CD4-positive, alpha-beta T cell (primary cell): ENCODE measurements at places on chromosomes 3 and 15.
A peak's percentile ranks its signal among the peaks of the same experiment; 100 is the strongest.

GRCh38 chr3:124634210-124635168, 95.8 kb upstream of the UMPS start:
- DNase-seq, result no peak

GRCh38 chr3:151724576-151725562, 8.9 kb upstream of the AADACL2 start:
- DNase-seq, result no peak

DNA sequence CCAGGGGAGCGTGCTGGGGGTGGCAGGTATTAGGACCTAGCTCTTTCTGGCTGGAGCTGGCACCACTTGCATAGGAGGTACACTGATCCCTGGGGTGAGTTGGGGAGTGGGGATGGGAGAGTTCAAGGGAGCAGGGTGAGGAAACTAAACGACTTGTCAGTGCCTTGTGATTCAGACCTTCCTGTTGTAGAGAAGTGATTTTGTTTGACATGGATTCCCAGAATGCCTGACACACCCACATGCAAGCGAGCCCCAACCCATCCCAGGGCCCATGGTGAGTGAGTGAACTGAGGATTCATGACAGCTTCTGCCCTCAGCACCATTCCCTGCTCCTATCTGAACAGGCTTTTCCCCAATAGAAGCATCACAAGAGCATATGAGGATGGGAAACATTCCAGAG, 15.6 kb upstream of the UBE2Q2 start:
- DNase-seq, result no peak

GRCh38 chr3:14301558-14301957, 100.8 kb upstream of the SLC6A6 start:
- DNase-seq, result no peak

DNA sequence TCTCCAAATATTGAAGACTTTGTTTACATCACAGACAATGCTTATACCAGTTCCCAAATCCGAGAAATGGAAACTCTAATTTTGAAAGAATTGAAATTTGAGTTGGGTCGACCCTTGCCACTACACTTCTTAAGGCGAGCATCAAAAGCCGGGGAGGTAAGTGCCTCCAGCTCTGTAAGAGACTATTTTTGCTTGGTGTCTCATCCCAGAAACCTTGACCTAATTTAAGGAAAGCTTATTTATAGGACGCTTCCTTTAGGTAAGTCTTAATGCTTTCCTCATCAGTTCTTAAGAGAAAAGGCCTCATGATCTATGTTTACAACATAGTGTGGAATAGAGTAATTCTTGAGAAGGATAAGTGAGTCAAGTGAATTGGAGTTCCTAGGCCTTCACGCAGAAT, 11.8 kb downstream of the CCNB2 start:
- DNase-seq, result no peak

DNA sequence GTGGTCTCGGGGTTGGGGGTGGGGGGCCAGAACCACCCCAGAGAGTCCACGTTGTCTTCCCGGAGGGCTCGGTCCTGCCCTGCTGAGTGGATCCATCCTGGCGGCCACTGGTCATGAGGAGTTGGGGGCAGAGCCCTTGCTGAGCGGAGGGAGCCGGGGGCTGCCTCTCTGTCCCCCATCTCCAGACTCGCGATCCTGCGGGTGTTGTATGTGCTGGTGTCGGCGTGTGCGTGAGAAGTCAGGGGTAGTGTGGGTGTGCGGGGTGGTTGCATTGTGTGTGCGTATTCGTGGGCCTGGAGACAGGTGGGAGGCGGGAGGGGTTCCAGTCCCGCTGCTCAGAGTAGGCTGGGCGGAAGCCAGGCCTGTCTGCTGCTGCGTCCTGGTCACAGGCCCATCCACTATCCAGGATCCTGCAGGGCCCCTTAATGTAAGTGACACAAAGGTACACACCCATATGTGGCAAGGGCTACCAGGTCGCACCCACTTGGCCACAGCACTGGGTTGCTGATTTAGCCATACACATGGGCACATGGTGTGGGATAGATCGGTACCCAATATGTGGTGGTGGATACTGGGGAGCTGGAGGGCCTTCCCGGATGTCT, 30.7 kb downstream of the NBEAL2 start:
- peak; percentile 3 for DNase-seq

GRCh38 chr3:7146529-7146928, 285.6 kb downstream of the GRM7 start:
- DNase-seq, result no peak

DNA sequence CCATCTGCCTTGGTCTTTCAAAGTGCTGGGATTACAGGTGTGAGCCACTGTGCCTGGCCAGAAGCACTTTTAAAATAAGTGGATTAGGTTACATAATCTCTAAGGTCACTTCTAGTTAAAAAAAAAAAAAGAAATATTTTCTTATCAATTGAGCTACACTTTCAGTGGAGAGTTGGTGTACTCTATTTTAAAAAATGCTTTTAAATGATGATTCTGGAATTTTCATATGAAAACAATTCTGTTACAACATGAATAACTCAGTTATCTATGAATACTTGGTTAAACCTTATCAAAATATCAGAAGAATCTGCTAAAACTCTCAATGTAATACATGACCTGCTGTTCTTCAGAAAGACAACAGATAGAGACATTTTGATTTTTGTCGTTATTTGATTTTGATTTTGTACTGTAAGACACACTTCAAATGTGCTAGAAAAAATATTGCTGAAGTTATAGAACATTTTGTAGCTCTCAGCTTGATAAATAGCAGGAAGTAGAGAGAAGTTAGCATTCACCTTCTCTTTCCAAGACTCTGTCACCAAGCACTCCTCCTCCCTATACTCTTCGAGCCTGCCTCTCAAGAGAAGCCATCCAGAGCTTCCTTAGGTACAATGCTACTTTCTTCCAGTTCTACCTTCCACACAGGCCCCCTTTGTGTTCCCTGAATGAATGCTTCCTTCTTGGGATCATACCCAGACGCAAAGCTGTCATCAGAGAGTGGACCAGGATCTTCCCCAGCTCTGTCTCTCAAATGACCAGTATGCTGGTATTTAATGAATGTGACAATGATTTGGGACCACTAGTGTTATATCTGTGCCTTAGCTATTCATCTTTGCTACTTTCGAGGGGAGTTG, 47.2 kb upstream of the SECISBP2L start:
- DNase-seq, result no peak

DNA sequence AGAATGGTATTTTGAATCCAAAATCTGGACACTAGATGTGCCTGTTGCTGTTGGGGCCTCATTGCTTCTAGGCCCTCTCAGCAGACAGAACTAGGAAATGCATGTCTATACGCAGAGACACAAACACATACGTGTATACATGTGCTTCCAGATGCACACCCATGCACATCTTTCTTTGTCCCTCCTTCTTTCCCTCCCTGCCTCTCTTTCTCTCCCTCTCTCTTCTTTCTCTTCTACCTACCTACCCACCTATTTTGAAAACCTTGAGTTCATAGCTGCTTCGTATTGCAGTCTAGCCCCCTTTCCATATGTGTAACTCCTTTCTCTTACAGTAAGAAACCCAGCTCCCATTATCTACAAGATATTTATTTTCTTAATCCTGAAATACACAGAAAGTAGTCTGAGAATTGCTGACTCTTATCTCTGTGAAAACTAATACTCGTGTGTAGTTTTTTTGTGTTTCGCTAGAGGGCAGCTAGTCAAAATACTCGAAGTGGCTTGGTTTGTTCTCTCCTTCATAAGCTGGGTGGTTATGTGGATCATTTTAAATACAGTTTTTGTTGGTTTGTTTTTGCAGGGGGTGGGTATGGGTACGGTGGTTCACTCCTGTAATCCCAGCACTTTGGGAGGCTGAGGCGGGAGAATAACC, 18.5 kb downstream of the RPL32 start:
- DNase-seq, result no peak

GRCh38 chr3:89957451-89957850, 850.0 kb downstream of the EPHA3 start:
- no peak for DNase-seq

DNA sequence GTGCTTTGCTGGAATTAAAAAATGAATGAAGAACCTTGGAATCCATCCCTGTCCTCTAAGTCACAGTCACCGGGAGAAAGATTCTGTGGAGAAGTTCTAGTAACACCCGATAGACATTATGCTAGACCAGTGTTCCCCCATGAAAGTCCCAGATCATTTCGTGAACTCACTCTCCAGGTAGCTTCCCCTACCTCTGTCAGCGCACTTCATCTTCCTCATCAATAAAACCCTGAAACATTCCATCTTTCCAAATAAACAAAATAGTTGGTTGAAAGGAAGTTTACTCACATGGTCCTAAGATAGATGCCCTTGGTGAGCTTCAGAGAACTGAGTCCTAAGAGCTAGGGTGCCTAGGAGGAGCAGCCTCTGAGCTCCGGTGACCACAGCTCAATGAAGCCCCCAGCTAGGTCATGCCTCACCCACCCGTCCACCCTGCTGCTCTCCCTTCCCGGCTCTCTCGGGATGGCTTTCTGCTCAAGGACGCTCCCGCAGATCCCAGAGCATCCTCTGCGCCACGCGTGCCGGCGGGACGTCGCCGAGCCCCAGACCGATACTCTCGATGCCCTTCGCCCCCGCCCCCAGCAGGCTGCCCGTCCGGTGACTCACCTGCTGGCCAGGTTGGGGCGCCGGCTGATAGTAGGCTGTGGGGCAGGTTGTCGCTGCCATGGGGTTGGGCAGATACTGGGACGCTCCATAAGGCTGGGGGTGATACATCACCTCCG, 776 bp downstream of the VGLL3 start:
- no peak for DNase-seq

GRCh38 chr3:172247525-172248274, 200.6 kb downstream of the GHSR start:
- no peak for DNase-seq

GRCh38 chr3:119559441-119559963, at the start of gene CD80:
CD80 (minus strand) TSS chr3:119559614; CDS start chr3:119557728, 1,886 bp downstream.
- peak; percentile 66 for DNase-seq
